RPMI7951 (cell line): ENCODE measurements at places on chromosomes 4 and X. TPM values are rescaled to one million over a fixed set of nuclear protein-coding genes. Genes with fewer than 3 reads are reported as not detected.
A peak's percentile ranks its signal among the peaks of the same experiment; 100 is the strongest.

- DNase-seq, result peak; percentile 10
Measured at GRCh38 chr4:68368691-68369131, 18.8 kb upstream of the YTHDC1 start.

DNA sequence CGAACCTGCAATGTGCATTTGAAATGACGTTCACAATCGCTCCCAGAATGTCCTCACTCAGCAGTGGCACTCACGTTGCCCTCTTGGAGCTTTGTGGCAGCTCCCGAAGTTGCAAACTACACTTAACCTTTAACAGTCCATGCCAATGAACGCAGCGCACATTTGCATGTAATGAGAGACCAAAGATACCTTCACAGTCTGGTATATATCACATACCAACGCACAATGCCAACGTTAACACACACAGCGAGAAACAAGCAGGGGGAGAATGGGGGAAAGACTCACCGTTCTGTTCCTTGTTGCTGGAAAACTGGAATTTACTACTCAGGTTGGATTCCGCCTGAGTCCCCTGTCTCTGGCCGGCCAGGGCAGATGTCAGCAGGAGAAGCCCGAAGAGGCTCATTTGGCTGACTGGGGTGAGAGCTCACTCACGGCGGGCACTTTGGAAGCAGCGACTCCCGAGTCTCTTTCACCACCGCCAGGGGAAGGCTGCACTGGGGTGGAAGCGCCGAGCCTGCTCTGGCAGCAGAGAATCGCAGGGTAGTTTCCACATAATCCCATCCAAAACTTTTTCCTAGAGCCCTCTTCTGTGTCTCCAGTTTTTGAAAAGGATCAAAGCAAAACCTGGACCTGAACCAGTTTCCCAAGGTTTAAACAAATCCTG is 966 bp downstream of the PDGFC start:
- peak; percentile 72 for DNase-seq

DNA sequence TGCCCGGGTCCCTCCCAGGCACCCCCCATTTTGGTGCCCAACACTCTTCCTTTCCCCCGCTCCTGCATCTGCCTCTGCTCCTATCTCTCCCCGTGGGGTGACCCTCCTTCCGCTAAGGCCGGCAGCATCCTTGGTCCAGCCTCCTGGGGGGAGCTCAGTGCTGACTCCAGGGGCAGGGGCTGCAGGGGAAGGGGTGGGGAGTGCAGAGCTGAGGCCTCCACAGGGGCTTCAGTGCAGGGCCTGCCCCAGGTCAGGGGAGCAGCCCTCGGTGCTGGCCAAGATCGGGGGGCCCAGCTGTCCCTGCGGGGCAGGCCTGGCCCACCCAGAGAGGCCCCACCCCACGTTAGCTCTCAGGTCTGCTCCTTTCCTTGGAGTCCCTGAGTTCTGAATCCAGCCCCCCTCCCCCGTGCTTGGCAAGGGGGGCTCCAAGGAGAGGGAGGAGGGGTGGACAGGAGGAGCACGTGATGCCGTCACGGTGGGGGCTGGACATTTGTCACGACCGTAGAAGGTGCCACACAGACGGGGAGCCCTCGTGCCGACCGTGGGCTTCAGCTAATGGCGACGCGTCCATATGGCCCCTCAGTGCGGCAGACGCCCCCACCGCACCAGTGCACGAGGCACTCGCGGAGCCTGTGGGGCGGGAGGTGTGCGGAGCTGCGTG is 63.5 kb upstream of the ADRA2C start:
- DNase-seq, result no peak

GRCh38 chr4:116122124-116122523 is 963.3 kb downstream of the TRAM1L1 start:
- no peak for DNase-seq

DNA sequence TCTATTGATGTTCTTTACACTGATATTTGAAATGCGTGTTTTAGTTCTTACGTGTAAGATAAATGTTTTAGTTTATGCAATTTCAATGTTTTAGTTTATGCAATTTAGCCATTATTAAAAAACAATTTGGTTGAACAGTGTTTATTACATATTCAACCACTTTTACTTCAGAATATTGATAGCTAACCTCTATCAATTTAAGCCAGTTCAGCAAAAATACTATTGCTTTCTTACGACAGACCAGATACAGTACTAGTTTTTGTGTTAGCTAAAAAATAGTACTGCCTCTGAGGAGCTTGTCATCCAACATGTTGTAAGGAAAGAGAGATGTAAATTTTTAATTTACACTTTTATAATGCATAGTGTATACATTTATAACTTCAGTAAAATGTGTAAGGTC is 361.7 kb upstream of the FAT1 start:
- DNase-seq, result no peak

- no peak for DNase-seq
Measured at GRCh38 chr4:71383984-71384383, 45.2 kb downstream of the SLC4A4 start.

DNA sequence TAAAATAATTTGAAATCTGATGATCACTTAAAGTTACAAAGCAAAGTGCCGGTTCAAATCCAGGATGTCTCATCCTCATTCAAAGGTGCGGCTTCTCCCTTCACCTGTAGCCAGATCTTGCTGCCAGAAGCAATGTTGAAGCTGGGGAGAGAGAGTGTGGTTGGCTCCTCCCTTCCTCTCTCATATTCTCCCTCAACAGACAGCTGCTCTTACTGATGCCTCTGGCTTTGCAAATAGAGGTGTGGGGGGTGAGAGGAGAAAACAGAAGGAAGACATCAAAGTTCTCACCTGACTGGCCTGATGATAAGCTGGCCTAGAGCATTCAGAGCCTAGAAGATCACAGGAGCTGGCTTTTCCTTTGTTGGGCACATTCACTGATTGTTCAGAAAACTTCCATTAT is 28.3 kb upstream of the BTC start:
- no peak for DNase-seq

DNA sequence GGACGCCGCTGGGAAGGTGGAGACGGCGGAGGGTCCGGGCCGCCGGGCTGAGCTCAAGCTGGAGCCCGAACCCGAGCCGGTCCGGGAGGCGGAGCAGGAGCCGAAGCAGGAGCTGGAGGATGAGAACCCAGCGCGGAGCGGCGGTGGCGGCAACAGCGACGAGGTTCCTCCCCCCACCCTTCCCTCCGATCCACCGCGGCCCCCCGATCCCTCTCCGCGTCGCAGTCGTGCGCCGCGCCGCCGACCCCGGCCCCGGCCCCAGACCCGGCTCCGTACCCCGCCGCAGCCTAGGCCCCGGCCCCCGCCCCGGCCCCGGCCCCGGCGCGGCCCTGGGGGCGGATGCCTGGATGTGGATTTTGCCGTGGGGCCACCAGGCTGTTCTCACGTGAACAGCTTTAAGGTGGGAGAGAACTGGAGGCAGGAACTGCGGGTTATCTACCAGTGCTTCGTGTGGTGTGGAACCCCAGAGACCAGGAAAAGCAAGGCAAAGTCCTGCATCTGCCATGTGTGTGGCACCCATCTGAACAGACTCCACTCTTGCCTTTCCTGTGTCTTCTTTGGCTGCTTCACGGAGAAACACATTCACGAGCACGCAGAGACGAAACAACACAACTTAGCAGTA is 483 bp downstream of the USP27X start:
- DNase-seq, result peak; percentile 0

- no peak for DNase-seq
Measured at GRCh38 chr4:61493470-61493869, 293.3 kb downstream of the ADGRL3 start.

- peak; percentile 26 for DNase-seq
Measured at GRCh38 chr4:40524366-40525041, 105.2 kb downstream of the RBM47 start.

DNA sequence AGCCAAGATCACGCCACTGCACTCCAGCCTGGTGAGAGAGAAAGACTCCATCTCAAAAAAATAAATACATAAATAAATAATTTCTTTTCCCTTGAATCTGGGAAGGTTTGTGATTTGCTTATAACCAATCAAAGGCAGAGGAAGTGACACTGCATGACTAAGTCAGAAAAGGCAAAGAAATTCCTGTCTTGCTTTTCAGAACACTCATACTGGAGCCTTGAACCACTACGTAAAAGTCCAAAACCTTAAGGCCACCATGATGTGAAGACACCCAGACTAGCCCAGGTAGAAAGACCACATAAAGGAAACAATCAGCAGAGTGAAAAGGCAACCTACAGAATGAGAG is 36.6 kb downstream of the TMEM156 start:
- DNase-seq, result peak; percentile 16

DNA sequence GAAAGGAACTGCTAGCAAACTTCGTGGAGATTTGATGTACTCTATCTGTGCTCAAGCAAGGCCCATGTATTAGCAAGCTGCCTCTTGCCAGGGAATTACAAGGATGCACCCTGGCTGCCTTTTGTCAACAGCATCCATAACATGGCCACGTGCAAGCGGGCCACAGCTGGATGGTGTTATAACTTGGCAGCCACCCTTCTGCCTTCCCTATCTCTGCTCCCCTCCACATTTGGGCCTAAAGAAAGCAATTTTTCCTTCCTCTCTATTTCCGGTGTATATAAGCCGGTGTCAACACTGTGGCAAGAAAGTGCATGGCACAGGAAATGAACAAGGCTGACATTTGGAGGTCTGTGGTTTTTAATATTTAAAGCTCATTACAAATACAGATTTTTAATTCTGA is 94.8 kb downstream of the CLNK start:
- no peak for DNase-seq

DNA sequence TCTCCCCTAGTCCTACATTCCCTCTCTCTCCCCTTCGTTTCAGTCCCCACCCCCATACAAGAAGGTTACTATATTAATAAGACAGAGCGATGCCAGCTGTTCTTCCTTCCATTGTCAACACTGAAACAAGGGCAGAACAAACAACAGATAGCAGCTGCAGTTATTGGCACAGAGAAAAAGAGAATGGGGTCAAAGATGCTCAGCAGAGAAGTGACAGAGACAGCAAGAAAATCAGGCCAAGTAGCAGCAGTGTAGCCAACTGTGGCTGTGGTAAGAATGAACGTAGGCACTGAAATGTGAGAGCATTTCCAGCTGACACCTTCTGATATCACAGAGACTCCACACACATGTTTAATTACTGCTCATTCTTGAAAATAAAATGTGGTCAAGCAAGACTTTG is 641.8 kb downstream of the FSTL5 start:
- peak; percentile 2 for DNase-seq

GRCh38 chrX:106954041-106954440 is 33.8 kb downstream of the CLDN2 start:
- no peak for DNase-seq

- DNase-seq, result no peak
Measured at GRCh38 chrX:40883021-40883619, 147.8 kb upstream of the MED14 start.

GRCh38 chr4:20106921-20107320 is 144.8 kb upstream of the SLIT2 start:
- no peak for DNase-seq

- DNase-seq, result no peak
Measured at GRCh38 chrX:629230-630006, 1.2 kb upstream of the SHOX start.

GRCh38 chr4:53697016-53697685 is 105.9 kb upstream of the LNX1 start:
- DNase-seq, result no peak

DNA sequence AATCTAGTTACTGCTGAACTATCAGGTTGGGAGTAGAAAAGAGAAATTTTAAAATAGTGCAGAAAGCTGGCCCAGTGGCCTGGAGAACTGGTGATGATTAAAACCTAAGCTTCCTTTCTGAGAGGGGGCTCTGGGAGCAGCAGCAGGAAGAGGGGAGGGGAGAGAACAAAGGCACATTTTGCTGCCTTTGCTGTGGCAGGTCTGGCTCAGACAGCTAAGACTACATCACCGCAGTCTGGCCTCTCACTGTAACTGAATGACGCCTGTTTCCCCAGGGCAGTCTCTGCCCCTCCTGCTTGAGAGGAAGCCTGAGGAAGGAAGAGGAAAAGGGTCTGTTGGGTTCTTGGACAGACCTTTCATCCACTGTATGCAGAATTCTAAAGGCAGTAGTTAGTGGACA is 148.5 kb downstream of the FRAS1 start:
- no peak for DNase-seq

- DNase-seq, result no peak
Measured at GRCh38 chr4:145625677-145626622, 6.8 kb downstream of the MMAA start.

DNA sequence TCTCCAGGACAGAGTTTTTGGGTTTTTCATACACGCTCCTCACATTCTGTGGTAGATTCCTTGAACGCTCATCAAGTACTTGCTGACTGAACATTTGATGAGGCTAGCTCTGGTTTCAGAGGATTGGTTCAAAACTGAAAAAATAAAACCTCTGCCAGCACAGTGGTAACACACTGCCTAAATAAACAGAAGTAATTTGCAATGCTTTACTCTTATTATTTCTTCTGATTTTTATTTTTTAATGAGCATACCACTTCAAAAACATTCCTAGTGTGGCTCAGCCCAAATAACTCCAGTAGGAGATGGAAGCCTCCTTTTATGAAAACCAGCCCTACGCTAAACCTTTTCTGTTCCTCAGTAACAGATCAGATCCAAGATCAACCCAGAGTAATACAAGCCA is 72.0 kb upstream of the INTU start:
- no peak for DNase-seq

Gene GABRB1
- not detected in 2 replicates for total RNA-seq

Gene TSPAN5
- 25.2 and 26.6 TPM in 2 replicates for total RNA-seq

Gene TRPC3
- total RNA-seq, result not detected in 2 replicates

Gene APLN
- total RNA-seq, result 0.98 and 1.2 TPM in 2 replicates

Gene GPR50
- total RNA-seq, result not detected in 2 replicates

Gene OPN1MW
- not detected in 2 replicates for total RNA-seq

Gene HTN3
- 0.98 TPM in 1 of 2 replicates, not detected in the other for total RNA-seq

Gene CLDN22
- total RNA-seq, result not detected in 2 replicates

Gene PAGE2B
- 0.78 TPM in 1 of 2 replicates, not detected in the other for total RNA-seq

Gene JAKMIP1
- not detected in 2 replicates for total RNA-seq

Gene RPS3A
- total RNA-seq, result 2,757 and 2,788 TPM in 2 replicates

Gene CXCL1
- total RNA-seq, result 21.0 and 24.3 TPM in 2 replicates

Gene EREG
- total RNA-seq, result 46.3 TPM in 2 replicates
